ENCODE measurements at places on chromosomes 1 and 21.
A peak's percentile ranks its signal among the peaks of the same experiment; 100 is the strongest.

GRCh38 chr1:24724345-24725208 lies 20.7 kb upstream of the CLIC4 start:
- no peak for DNase-seq

- DNase-seq = no peak
Measured at GRCh38 chr1:167723707-167724323, 2.0 kb downstream of the MPZL1 start.

- DNase-seq = no peak
Measured at GRCh38 chr1:167898578-167899222, 15.2 kb downstream of the ADCY10 start.

DNA sequence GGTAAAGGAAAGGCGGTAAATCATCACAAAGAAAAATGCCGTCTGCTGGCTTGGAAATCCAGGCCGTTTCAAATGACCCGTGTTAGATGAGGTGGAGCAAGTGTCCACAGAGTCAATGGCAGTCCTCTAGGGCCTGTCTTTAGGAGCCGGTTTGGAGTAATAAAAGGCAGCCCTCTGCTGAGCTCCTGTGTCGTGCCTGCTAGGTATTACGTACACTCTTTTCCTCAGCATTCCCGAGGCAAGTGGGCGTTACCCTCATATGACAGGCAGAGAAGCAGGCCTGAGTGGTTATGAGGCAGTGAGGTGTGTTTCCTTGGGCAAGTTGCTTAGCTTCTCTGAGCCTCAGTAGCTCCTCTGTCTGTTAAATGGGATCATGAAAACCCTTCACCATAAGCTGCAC lies 7.7 kb downstream of the NENF start:
- DNase-seq = no peak

GRCh38 chr1:213956295-213956770 lies 31.4 kb upstream of the PROX1 start:
- no peak for DNase-seq

DNA sequence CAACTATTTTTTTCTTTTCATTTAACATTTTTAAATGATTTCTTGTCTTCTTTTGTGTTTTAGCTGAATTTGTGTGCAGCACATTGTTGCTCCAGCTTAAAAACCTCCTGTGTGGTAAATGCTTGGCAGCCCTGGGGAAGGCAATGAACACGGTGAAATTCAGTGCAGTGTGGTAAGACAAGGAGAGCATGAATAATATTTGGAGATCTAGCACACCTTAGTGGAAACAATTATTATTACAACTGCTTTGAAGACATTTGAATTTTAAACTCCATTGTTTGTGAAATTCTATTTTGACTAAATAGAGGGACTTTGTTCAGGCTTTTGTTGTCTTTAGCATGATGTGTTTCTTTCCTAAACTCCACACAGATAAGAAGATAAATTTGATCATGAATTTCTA lies 242.6 kb upstream of the CXADR start:
- no peak for DNase-seq

DNA sequence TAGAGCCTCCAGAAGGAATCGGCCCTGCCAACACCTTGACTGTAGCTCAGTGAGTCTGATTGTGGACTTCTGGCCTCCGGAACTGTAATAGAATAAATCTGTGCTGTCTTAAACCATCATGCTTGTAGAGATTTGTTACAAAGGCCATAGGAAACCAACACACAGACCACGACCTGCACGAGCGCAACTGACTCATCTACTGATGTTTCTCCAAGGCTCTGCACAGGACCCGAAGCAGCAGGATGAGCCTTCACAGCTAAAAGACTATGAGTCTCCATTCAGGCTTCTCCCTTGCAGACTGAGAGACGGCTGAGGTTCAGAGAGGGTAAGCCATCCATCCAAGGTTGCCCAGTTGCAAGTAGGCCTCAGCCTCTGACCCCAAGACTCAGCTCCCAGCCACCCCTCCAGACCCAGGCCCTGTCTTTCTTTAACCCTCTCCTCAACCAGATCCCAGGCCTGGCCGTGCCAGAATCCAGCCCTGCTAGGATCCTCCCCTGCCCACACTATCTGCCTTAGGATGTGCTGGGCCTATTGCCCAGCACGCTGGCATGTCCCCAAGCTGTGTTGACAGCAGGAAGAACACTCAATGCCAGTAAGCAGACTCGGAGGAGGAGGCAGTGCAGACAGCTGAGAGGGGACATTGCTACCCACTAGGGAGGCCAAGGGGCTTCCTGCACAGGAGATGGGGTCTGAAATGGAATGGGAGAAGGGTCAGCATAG lies 109.0 kb downstream of the HMGB4 start:
- DNase-seq = no peak

DNA sequence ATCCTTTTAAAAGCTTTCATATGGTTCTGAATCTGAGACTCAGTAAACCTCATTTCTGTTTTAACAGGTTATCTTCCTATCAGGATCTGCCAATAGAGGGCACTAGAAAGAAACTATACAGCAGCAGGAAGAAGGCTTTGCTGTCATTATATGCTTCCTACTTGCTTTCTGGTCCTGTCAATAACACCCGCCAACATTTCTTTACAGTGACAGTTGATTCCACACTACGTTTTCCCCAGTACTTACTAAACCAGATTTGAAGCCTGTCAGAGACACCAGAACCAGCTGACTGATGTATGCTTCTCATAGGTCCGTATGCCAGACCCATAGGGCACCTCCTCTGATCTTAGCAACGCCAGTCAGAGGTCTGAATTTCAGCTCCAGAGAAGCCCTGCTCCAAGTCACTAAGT lies 341.0 kb upstream of the NEGR1 start:
- DNase-seq = peak; percentile 21

DNA sequence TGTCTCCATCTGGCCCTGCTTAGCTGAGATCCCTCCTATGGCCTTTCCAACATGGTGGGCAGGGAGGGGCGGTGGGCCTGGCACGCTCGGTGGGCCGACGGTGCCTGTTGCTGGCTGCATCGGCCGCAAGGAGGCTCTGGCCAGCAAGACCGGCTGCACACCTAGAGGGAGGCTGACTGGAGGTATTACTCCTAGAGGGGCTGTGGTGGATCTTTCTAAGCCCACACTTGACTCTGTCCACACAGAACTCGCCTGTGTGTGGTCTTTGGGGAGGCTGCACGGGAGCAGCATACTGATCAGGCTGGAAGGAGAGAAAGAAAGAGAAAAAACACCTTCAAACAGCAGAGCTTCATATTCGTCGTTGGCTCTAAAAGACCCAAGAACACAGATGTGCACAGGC lies 41.7 kb upstream of the ZC3H12A start:
- DNase-seq = no peak

GRCh38 chr1:9717193-9718005 lies 65.9 kb downstream of the PIK3CD start:
- DNase-seq = peak; percentile 7

- no peak for DNase-seq
Measured at GRCh38 chr1:192639607-192640368, 3.8 kb downstream of the RGS13 start.

- DNase-seq = no peak
Measured at GRCh38 chr1:82260051-82260450, 459.3 kb downstream of the ADGRL2 start.

GRCh38 chr1:205567716-205568115 lies 63.2 kb downstream of the CDK18 start:
- no peak for DNase-seq

DNA sequence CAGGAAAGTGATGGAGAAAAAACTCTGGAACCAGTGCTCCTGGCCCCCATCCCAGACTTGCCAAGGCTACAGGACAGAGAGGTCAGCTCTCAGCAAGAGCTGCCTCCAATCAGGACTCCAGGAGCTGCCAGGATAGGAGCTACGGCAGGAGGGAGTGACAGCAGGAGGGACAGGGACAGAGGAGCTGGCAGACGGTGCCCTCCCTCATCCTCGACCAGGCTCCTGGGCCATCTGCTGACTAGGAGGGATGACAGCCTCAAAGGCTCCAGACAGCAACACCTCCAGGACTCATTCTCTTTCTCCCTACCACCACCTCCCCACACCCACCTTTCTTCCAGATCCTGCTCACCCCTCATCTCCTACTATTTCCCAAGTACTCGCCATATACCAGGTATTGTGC lies 22.7 kb downstream of the DLGAP3 start:
- DNase-seq = no peak
